Activated CD8-positive, alpha-beta T cell treated with anti-CD3 and anti-CD28 coated beads for 36 hours (primary cell): ENCODE measurements at places on chromosomes 4 and X. TPM values are rescaled to one million over a fixed set of nuclear protein-coding genes. Genes with fewer than 3 reads are reported as not detected.

The ASMT gene
- total RNA-seq: 0.41 TPM

DNA sequence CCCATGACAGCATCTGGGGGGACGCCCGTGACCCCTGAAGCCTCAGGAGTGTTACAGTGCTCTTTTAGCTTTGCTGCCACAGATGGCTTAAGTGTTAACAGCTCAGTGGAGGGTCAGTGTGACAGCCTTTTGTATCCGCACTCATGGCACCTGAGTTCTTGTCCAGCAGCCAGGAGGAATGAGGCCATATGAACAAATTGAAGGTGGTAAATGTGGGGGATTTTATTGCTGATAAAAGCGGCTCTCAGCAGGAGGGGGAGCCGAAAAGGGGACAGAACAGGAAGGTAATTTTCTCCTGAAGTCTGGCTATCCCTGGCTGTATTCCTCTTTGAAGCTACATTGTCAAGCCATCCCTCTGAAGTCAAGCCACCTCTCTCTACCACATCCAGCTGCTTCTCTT lies 441.0 kb downstream of the RAPGEF2 start:
- no peaks in the 10 kb centered on the region for H3K27me3 ChIP-seq
- H3K4me1 ChIP-seq: no peaks in the 10 kb centered on the region
- no peak overlapping the region for H3K27ac ChIP-seq
- no peaks in the 10 kb centered on the region for H3K36me3 ChIP-seq
- H3K4me3 ChIP-seq: no peak overlapping the region

The SMIM31 gene
- not detected for total RNA-seq

DNA sequence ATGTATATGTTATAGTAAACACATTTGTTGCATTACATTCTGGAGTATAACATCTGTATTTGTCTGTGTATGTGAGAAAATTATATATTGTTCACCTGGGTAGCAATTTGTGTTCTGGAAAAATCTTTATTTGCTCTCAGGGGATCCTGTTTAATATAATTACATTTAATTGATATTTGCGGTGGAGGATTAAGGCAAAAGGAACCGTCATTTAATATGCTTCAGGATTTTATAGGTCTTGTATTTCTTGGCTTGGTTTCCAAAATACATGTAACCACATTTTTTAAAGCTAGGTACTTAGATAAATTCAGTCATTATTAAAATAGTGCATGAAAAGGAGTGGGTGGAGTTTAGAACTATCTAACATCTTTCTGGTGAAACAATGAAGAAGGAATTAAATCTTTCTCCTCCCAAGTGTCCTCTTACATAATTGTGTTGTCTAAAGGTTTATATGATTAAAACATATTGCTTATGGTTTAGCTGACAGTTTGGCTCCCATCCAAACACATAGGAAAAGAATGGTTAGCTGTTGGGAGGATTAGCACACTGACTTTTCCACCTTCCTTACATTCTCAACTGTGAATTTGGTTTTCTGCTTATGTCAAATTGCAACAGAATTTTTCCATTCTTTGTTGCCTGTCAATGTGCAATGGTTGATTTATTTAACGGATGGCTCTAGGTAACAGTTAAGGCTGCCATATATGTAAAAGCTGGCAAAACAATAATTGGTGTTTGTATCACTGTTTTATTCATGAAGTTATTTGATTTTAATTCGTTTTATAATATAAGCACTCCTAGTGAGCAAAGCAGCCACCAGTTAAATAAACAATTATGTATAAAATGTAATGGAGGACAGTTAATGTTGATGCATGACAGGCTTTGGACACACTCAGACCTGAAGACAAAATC lies 250.8 kb upstream of the SFRP2 start:
- H3K27me3 ChIP-seq: peaks cover 13% of the 10 kb centered on the region
- H3K36me3 ChIP-seq: no peaks in the 10 kb centered on the region
- DNase-seq: no peak
- H3K4me3 ChIP-seq: no peak overlapping the region
- no peak overlapping the region for H3K27ac ChIP-seq

DNA sequence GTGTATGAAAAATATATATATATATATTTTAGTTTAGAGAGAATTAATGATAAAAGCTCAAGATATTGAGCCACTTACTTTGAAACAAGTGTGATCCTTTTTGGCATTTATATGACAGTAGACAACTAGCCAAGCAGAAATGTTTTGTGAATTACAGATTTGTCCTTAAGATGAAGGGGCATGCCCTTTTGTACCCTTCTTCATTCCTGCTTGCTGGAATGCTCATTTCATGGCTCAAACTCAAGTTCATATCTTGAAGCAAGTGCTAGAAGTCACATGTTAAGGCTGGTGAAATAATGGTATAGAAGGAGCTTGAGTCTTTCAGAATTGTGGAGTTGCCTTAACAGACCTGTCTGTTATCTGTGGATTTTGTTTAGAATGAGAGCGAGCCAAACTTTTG lies 203.0 kb downstream of the BMPR1B start:
- DNase-seq: no peak
- no peak overlapping the region for H3K4me3 ChIP-seq
- H3K4me1 ChIP-seq: no peaks in the 10 kb centered on the region
- no peaks in the 10 kb centered on the region for H3K27me3 ChIP-seq
- no peaks in the 10 kb centered on the region for H3K36me3 ChIP-seq
- H3K27ac ChIP-seq: no peak overlapping the region

The SOWAHB gene
- total RNA-seq: not detected

GRCh38 chr4:34861666-34862065 lies 1382.6 kb downstream of the ARAP2 start:
- H3K27me3 ChIP-seq: no peaks in the 10 kb centered on the region
- H3K36me3 ChIP-seq: no peaks in the 10 kb centered on the region
- no peak for DNase-seq
- H3K27ac ChIP-seq: no peak overlapping the region

DNA sequence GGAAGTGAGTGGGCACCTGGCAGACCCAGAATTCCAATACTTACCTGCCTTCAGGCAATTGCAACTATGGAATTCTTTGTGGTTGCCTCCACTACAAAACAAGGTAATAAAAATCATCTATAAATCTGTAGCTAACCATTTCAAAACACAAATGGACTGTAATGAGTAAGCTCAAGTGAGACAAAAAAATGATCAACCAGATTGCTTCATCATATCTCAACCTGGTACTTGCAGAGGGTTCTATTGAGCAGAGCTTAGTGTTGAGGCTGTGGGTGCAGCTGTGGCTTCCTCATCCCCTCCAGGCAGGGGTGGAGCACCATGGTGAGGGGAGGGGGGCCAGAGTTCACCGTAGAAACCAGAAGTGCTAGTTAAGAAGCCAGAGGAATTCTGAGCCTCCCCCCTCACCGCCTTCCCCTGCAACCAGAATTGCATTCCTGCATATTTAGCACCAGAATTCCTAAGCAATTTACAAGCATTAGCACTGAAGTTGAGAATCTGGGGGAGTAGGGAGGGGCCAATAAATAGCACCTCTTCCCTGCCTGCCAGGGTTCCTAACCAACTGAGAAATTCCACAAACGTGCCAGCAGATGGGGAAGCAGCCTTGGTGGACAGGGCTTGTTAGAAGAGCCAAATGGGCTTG lies 11.5 kb downstream of the CTAG1A start:
- no peaks in the 10 kb centered on the region for H3K27me3 ChIP-seq
- DNase-seq: no peak
- peaks cover 11% of the 10 kb centered on the region for H3K4me1 ChIP-seq
- no peaks in the 10 kb centered on the region for H3K36me3 ChIP-seq
- no peak overlapping the region for H3K4me3 ChIP-seq

DNA sequence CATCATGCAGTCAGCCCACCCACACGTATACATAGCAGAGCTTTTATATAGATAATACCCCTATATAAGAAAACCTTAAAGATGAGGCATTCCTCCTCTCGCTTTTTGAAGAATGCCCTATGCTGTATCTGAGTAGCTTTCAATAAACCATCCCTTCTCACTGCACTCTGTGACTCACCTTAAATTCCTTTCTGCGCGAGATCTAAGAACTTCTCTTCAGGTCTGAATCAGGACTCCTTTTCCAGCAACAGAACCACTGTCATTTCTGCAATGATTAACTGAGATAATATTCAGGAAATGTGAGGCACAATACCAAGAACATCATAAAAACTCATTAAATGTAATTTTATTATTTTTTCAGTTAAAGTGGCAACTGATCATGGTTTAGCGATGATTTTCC lies 76.4 kb upstream of the DCLK2 start:
- H3K36me3 ChIP-seq: no peaks in the 10 kb centered on the region
- peaks cover 8% of the 10 kb centered on the region for H3K27me3 ChIP-seq
- H3K27ac ChIP-seq: no peak overlapping the region
- DNase-seq: no peak

DNA sequence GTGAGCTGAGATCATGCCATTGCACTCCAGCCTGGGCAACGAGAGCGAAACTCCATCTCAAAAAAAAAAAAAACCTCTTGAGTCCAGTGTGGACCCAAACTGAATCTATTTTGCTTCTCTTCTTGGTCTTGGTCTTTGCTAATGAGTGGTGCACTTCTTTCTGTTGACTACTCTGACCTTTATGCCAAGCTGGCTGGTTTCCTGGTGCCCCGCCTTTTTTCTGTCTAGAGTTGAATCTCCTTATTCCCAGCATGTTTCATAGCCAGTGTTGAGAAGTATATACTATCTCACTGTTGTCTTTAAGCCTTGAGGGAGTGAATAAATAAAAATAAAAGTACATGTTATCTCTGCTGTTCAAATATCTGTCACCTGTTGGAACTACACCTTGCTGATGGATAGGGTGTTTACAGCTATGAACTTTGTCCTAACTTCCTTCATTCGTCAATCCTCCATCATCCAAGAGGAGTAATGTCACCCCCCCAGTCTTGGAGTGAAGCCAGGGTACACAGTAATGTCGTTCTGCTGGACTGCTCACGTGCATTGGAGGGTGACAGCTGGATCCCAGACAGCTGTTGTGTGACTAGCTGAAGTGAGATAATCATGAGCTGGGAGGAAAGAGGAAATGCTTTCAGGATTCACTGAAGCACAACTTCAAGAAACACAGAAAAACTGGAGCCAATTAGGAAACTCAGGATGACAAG lies 99.3 kb upstream of the PRKG2 start:
- no peak overlapping the region for H3K4me3 ChIP-seq
- peaks cover 14% of the 10 kb centered on the region for H3K27me3 ChIP-seq
- H3K27ac ChIP-seq: no peak overlapping the region
- no peak for DNase-seq
- H3K4me1 ChIP-seq: no peaks in the 10 kb centered on the region

GRCh38 chr4:104749062-104749461 lies 254.4 kb upstream of the CXXC4 start:
- no peak overlapping the region for H3K4me3 ChIP-seq
- H3K27ac ChIP-seq: no peak overlapping the region
- DNase-seq: no peak
- H3K27me3 ChIP-seq: no peaks in the 10 kb centered on the region

DNA sequence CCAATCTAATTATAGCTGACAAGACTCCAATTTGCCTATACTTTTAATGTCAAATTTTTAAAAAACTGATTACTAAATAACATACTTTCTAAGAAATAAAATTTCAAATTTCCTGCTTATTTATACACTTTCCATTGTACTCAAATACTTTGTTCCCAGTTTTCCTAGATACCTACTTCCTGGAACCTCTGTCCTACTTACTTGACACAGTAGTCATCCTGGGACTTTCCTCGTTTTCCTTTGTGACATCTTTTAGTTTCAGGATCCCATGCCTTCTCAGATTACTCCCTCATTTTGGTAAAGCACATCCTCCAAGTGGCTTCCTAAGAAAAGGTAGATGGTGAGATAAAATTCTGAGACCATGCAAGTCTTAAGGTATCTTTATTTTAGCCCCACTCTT lies 13.3 kb upstream of the FAM184B start:
- peaks cover 13% of the 10 kb centered on the region for H3K36me3 ChIP-seq
- H3K27ac ChIP-seq: no peak overlapping the region
- peaks cover 3% of the 10 kb centered on the region for H3K4me1 ChIP-seq
- no peak for DNase-seq
- H3K27me3 ChIP-seq: no peaks in the 10 kb centered on the region

The SPP1 gene
- total RNA-seq: not detected

DNA sequence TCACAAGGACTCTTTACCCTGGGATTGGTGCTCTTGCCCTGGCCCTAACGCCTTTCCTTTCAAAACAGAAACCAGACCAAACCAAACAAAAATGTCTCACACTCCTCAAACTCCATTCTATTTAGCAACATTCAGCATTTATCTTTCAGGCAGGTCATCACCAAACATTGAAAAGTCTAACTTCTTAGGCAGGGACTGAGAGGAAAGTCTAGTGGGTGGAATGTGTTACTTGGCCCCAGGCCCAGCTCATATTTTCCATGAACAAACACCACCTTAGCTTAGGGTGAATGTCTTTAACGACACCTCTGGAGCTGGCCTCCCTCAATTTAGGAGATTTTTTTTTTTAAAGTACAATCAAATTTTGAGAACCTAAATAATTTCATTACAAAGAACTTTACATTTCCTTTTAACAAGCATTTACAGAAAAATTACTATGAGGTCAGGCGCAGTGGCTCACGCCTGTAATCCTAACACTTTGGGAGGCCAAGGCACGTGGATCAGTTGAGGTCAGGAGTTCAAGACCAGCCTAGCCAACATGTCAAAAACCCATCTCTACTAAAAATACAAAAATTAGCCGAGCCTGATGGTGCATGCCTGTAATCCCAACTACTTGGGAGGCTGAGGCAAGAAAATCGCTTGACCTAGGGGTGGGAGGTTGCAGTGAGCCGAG lies 10.2 kb upstream of the N4BP2 start:
- peaks cover 14% of the 10 kb centered on the region for H3K4me1 ChIP-seq
- peak; percentile 83 for DNase-seq
- H3K4me3 ChIP-seq: peak overlapping the region; percentile 13
- H3K27ac ChIP-seq: peak overlapping the region; percentile 90
- peaks cover 2% of the 10 kb centered on the region for H3K27me3 ChIP-seq

- H3K4me1 ChIP-seq: peaks cover 34% of the 10 kb centered on the region
- peak overlapping the region; percentile 81 for H3K4me3 ChIP-seq
- no peaks in the 10 kb centered on the region for H3K27me3 ChIP-seq
- peak; percentile 57 for DNase-seq
- no peaks in the 10 kb centered on the region for H3K36me3 ChIP-seq
These were observed 18.2 kb downstream of the PTTG2 start for GRCh38 chr4:37978248-37978924.

The SRPX gene
- total RNA-seq: not detected

GRCh38 chr4:115720611-115721010 lies 607.2 kb upstream of the NDST4 start:
- H3K4me1 ChIP-seq: no peaks in the 10 kb centered on the region
- H3K27ac ChIP-seq: no peak overlapping the region
- H3K4me3 ChIP-seq: no peak overlapping the region
